ENCODE measurements at places on chromosomes 3 and 15.

GRCh38 chr3:73031573-73032103 lies 29.8 kb upstream of the EBLN2 start:
- no peak for DNase-seq

DNA sequence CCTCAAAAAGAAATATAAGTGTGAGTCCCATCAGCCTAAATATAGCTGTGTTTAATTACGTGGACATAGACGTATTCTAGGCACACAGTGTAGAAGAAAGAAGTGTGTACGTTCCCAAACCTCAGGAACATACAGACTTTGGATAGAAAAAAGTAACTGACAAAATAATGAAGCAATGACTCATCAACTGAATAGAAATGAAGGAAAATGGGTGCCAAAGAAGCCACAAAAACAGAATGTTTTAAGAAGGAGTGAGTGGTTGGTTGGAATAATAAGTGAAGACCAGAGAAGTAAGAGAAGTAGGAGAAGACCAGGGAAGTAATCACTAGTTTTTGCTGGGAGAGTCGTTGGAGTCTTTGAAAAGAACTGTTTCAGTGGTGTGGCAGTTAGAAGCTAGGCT lies 518.1 kb downstream of the ROBO1 start:
- no peak for DNase-seq

- no peak for DNase-seq
Observed at GRCh38 chr15:61660579-61660978, 399.7 kb downstream of the VPS13C start.

DNA sequence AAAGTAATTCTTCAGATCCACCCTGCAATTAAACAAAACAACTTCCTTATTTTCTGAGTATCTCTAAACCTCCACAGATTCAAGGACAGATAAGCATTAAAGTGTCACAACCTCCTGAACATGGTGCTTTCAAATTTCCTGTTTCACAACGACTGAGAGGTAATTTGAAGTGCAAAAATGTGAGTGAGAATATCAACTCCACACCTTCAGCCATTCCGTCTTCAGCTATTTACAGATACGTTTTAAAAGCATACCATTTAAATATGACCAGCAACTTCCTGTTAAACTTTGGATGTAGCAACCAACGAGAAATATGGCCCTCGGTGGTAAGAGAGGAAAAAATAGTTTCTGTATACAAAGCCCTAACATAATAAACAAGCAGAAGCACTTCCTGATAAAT lies 32.1 kb upstream of the PCSK6 start:
- DNase-seq = peak; percentile 80

DNA sequence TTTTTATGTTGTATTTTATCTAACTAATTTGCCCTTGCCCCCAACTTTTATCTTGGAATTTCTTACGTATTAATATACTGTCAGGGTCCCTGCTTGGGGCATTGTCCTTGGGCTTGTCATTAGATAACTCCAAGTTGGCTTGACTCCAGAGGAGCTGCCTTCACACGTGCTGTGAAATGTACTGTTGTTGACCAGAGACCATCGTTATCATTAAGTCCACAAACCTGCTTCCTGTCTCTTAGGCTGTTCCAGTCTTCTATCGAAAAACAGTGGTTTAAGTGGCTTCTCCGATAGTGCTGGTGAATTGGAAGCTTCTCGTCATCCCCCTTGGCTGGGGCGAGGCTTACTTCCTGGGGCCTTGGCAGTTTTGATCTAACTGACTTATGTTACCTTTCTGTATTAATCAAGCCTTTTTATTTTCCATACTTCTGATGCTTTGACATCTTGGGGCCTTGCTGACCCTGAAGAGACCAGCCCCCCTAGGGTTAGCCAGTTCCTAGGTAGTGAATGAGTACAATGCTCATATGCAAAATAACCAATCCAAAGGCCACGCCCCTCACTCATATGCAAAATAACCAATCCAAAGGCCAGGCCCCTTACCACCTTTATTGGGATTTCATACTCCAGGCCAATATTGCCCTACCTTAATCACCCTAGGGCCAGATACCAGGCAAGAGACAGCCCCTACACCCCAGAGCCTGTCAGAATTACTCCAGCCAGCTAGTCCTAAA lies 164.5 kb downstream of the IGF1R start:
- DNase-seq = no peak

DNA sequence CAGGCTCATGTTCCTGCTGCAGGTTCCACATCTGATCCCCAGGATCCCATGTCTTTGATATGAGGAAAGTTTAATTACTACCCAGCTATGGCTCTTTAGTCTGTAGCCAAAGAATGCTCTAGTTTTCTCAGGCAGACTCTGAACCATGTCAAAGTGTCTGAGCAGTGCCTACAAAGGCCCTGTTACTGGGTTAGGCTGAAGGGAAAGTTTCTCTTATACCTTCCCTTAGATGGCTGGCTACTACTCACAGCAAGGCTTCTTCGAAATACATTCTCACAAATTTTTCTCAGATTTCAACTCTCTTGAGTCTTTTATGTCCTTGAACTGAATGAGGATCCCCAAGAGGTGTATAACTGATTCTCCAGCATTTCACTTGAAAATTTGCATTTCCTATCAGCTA lies 102.4 kb downstream of the NR1D2 start:
- no peak for DNase-seq

GRCh38 chr3:153313302-153313965 lies 151.4 kb downstream of the RAP2B start:
- DNase-seq = no peak

- no peak for DNase-seq
Observed at GRCh38 chr15:100224206-100225185, 117.3 kb downstream of the ADAMTS17 start.

DNA sequence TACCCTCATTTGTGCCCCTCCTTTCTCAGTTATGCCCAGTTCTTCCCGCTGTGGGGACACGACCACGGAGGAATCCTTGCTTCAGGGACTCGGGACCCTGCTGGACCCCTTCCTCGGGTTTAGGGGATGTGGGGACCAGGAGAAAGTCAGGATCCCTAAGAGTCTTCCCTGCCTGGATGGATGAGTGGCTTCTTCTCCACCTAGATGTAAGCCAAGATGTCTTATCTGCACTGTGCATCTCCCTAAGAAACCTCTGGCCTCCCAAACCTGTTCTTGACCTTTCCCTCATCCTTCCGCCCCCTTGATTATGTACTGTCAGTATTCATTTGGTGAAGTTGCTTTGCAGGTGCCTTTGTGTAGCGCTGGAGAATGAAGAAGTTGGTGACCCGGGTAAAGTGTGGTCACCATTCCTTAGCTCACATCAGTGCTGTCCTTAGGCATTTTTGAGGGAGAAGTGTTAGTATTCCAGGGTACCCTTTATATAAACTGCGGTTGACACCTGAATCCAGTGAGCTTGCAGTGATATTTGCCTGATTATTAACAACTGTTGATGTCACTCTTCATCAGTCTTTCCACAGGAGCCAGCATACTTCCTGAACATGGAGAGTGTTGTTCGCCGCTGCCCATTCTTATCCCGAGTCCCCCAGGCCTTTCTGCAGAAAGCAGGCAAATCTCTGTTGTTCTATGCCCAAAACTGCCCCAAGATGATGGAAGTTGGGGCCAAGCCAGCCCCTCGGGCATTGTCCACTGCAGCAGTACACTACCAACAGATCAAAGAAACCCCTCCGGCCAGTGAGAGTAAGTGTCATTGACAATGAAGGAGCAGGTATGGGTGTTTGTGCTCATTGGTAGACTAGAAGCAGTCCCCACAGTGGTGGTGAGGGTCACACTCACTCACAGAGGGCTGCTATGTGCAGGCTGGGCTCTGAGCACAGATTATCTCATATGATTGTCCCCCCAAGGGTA lies 966 bp downstream of the ALAS1 start:
- DNase-seq = no peak

GRCh38 chr3:188178293-188178936 lies 24.5 kb downstream of the LPP start:
- no peak for DNase-seq

DNA sequence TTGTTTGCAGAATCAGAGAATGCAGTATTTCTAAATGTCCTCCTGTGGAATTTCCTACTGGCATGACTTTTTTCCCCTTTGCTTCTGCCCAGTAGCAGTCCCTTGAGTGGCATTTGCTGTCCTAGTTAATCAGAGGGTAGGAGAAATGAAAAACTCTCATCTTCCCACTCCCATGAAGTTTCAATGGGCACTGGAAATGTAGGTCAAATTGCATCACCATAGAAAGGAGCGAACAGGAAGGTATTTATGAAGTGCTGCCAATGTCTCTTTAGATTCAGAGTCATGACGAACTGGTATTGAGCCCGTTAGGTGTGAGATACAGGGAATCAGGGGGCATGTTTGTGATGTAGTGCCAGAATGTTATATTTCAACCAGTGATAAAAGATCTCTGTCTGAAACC lies 23.2 kb downstream of the ATXN7 start:
- DNase-seq = no peak

DNA sequence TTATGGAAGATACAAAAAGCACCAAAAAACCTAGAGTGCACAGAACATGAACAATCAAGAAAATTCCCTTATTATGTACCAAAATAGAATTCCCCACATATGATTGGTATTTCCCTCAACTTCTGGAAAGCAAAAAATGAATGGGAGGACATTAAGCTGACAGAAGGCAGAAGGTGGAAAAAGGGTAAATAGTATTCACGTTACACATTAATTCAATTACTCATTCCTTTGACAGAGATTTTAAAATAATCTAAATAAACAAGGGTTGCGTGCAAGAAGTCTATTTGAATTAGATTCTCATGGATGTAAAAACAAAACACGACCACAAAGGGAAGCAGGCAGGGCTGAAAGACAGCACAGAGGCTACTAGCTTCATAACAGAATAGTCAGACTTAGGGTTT lies 260.5 kb upstream of the ZPLD1 start:
- DNase-seq = no peak

DNA sequence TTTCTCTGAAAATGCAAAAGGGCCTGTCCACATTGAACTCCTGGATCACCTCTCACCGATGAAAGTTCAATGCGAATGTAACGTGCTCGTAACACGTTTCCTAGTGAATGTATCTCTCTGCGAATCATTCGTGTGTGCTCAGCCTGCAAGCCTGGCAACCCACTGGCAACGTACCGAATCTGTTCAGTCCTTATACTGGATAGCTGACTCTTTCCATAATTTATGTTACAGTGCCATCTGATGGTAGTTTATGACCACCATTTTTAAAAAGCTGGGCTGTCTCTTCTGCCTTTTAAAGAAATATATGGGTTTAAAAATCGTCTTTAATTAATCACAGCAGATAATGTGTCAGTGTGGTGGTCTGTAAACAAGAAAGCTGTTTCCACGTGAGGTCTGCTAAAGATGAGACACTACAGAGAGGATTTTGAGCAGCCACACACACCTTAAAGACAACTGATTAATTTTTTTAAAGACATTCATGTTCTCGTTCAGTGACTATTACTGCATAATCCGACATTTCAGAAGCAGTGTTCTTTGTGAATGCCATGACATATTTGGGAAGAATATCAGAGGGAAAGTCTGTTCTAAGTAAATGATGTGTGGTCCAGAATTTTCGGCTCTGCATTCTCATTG lies 69.4 kb upstream of the FOXP1 start:
- DNase-seq = peak; percentile 73

DNA sequence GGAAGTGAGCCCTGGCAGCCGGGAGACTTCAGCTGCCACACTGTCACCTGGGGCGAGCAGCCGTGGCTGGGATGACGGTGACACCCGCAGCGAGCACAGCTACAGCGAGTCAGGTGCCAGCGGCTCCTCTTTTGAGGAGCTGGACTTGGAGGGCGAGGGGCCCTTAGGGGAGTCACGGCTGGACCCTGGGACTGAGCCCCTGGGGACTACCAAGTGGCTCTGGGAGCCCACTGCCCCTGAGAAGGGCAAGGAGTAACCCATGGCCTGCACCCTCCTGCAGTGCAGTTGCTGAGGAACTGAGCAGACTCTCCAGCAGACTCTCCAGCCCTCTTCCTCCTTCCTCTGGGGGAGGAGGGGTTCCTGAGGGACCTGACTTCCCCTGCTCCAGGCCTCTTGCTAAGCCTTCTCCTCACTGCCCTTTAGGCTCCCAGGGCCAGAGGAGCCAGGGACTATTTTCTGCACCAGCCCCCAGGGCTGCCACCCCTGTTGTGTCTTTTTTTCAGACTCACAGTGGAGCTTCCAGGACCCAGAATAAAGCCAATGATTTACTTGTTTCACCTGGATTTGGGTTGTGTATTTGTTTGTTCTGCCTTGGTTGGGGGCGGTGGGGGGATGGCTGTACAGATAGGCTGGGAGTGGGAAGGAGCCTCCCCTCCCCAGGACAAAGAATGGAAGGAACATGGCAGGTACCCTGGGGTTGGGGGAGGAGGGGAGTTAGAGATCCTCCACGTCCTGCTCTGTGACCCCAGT lies 2.9 kb upstream of the GRM2 start:
- no peak for DNase-seq

DNA sequence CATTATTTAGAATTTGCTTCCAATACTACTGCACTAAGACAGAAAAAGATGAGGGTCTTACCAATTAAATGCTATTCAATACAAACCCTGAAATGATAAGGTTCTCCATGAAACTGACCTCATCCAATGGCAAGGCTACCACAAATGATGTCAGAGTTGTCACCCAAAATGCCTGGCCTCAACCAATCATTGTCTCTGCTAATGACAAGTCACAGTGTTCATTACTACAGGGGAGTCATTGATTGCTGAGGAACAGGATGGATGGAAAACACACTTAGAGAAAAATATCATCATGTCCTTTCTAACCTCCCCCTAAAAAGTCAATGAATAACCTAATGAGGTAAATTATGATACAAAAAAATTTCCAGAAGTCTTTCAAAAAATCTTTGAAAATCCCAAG lies 91.0 kb downstream of the FOXP1 start:
- DNase-seq = no peak

DNA sequence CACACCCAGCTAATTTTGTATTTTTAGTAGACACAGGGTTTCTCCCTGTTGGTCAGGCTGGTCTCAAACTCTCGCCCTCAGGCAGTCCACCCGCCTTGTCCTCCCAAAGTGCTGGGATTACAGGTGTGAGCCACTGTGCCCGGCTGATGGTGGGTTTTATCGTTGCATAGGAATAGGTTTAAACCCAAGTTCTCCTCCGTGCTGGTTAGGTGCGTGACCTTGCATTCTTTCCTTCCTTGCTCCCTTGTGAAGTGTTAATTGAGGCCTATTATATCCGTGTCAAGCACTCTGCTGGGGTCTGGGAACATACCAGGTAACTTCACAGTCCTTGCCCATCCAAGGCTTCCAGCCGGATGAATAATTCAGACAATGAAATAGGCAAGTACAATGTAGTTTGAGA lies 19.3 kb upstream of the ETV5 start:
- DNase-seq = no peak

- no peak for DNase-seq
Observed at GRCh38 chr15:41930221-41930866, 36.5 kb upstream of the SPTBN5 start.
